ENCODE measurements at places on chromosomes 6 and 20.

GRCh38 chr20:9474835-9475415 lies 39.5 kb upstream of the LAMP5 start:
- DNase-seq = peak; percentile 55

GRCh38 chr20:49166534-49167449 lies 21.3 kb downstream of the STAU1 start:
- no peak for DNase-seq

- peak; percentile 29 for DNase-seq
Measured at GRCh38 chr6:166360243-166361076, 18.1 kb upstream of the SFT2D1 start.

GRCh38 chr20:24778585-24779031 lies 170.5 kb upstream of the CST7 start:
- DNase-seq = no peak

- DNase-seq = no peak
Measured at GRCh38 chr6:158991017-158991723, 8.8 kb downstream of the RSPH3 start.

GRCh38 chr20:59771506-59772372 lies 161.7 kb downstream of the SYCP2 start:
- DNase-seq = no peak

DNA sequence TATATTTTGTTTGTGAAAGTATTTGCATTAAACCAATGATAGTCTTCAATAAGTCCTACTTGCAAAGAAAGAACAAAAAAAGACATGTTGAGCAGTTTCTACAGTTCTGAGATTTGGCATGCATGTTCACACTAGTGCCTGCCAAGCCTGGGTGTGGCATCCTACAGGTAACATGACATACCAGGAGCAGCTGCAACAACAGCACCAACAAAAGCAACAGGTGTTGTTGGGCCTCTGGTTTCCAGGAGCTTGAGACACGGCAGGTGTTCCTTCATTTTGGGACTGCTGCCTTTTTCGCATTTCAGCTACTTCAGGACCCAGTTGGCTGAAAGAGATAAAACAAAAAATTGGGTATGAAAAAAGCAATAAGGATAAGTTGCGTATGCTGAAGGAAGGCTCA lies 41.2 kb upstream of the MTRF1L start:
- DNase-seq = no peak

- no peak for DNase-seq
Measured at GRCh38 chr20:54262671-54263070, 54.8 kb downstream of the PFDN4 start.
